Eye (tissue), 1 donor: ENCODE measurements at places on chromosomes 2 and 18.
A peak's percentile ranks its signal among the peaks of the same experiment; 100 is the strongest.

- no peak for DNase-seq
Measured at GRCh38 chr2:114024326-114024725, 134.4 kb downstream of the ACTR3 start.

DNA sequence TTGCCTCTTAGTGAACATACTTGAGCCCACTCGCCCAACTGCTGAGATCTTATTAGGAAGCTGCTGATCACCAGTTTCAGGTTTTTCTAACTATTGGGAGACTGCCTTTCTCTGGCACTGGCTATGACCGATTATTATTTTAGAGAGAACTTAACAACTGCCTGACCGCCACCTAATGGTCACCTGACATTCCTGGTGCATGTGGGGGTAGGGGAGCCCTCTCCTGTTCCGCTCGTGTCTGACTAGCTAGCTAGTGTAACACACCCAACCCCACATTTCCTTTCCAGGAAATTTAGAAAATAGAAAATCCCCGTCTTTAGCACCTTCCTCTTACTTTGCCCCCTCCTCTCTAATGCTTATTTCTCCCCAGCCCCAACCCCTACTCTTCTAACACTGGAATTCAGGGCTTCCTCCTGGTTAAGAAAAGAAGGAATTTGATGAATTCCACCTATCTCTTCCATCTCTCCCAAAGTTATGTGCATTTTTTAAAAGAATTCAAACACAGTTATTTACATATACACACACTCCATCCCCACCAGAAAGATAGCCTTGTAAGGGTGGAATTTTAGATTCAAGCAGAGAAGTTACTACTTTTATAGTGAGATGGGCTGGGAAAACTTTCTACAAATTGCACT, 19.4 kb upstream of the DNER start:
- no peak for DNase-seq

- no peak for DNase-seq
Measured at GRCh38 chr18:74577019-74577418, 20.7 kb upstream of the ZNF407 start.

DNA sequence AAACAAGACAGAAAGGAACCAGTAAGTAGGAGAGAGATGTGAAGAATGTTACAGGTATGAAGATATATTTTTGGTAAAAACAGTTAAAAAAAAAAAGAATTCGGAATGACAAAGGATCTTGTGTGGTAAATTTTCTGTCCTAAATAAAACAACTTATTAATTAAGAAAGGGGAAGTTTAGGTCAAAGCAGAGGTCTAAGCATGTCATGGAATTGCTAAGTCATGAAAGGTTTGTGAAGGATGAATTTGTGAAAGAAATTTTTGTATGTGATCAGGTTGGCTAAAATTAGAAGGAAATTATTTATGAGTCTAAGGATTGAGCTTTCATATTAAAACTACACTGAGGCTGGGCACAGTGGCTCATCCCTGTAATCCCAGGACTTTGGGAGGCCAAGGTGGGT, 11.1 kb upstream of the ALPG start:
- DNase-seq: no peak

- no peak for DNase-seq
Measured at GRCh38 chr18:50981381-50981780, 13.5 kb downstream of the ELAC1 start.

GRCh38 chr2:114610677-114611076, 168.2 kb downstream of the DPP10 start:
- no peak for DNase-seq

- DNase-seq: no peak
Measured at GRCh38 chr2:238003234-238004031, 36.6 kb downstream of the UBE2F start.

- DNase-seq: no peak
Measured at GRCh38 chr2:76256458-76257088, 545.9 kb upstream of the GCFC2 start.

DNA sequence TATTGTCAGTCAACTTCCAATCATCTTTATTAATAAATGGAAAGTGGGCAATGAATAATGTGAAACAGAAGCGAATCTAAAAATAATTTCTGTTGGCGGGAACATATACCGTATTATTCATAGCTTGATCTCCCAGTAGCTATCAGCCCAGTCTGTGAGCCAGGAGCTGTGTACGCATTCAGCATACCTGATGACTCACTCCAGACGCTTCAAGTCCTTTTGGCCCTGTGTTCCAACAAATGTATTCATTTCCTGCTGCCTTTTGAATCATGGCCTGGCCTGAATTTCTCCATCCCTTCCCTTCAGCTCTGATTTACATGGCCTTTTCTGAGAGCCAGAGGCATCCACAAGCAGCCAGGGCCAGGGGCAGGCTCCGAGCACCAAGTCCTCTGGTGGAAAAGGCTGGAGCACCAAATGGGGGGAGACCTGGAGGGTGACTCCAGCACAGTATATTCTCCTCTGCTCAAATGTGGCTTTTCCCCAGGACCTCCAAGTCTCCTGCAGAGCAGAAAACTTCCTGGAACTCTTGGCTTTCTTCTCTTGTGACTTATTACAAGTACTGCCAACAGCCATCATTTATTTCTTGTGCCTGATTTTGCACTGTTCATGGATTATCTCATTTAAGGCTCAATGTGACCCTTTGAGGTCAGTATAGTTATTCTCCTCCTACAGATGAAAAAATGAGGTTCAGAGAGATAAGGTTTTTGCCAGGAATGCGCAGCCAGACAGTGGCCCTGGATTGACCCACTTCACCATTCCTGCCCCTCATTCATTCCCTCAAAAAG, 108.7 kb downstream of the EN1 start:
- no peak for DNase-seq

DNA sequence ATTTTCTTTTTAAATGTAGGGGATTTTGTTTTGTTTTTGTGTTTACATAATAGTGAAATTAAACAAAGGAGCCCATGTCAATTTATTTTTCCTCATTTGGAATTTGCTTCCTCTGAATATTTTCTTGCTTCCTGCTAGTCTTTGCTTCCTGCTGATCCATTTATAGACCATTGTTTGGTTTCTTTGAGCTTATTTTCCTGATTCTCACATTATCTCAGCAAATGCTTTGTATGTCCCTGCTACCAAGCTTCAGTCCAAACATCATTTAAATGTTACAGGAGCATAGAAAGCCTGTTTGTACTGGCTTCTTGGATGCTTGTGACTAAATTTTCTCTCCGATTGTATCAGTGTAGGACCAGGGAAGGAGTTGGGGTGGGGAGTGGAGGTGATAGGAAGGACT, 127.3 kb upstream of the IL1R2 start:
- no peak for DNase-seq

DNA sequence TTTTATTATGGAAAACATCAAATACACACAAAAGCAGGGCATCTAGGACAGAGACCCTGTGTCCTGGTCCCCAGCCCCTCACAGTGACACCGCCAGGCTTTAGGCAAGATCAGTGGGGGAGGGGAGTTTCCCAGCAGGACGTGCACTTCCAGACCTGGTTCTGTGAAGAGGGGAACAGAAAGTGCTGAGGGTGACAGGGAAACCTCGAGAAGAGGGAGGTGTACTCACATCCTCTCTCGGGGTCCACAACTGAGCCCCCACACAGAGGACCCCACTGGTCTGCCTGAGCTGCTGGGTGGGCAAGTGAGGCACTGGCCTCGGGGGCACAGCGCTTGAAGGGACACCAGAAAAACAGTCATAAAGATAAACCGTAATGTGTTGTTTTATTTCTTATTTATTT, 4.4 kb upstream of the GPR35 start:
- no peak for DNase-seq

GRCh38 chr2:120683701-120684100, 52.0 kb upstream of the GLI2 start:
- no peak for DNase-seq

GRCh38 chr2:72138921-72139381, 8.7 kb downstream of the CYP26B1 start:
- no peak for DNase-seq

DNA sequence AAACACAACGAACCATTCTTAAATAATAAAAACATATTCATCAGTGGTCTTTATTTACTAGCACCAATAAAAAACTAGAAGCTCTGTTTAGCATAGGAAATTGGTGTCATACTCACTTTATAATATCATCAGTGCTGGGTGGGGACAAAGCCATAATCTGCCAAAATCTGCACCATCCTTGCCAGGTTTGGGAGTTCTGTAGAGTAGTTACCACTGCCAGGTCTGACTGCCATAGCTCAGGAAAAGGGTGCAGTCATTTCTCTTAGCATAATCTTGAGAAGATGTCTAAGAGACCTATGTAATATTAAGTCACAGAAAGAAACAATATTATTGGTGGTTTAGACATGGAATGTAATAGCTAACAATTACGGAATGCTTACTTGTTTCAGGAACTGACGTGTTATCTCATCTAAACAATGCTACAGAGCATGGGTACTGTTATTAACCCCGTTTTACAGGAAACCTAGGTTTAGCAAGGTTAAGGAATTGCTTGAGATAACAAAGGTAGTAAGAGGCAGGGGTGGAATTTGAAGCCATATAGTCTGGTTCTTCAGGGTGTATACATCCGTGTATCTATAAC, 1.6 kb upstream of the MARCHF7 start:
- DNase-seq: no peak

GRCh38 chr2:108633409-108633808, 85.9 kb upstream of the RANBP2 start:
- DNase-seq: no peak

DNA sequence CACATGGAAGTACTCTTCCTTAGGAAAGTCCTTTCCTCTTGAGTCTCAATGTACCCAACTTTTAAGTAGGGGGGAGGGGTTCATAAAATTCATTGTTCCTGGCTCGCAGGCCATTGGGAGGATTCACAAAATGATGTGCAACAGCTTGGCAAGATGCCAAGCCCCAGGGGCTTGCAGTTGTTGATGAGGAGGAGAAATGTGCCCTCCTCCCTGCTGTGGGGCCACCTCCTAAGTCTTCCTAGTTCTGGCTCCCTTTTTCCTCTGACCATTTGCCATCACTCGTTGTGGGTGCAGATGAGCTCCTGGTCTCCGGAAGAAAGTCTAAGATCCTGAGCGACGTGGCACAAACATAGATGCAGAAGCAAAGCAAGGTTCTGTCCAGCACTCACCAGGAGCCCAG, 435.4 kb downstream of the EIPR1 start:
- DNase-seq: peak; percentile 13

DNA sequence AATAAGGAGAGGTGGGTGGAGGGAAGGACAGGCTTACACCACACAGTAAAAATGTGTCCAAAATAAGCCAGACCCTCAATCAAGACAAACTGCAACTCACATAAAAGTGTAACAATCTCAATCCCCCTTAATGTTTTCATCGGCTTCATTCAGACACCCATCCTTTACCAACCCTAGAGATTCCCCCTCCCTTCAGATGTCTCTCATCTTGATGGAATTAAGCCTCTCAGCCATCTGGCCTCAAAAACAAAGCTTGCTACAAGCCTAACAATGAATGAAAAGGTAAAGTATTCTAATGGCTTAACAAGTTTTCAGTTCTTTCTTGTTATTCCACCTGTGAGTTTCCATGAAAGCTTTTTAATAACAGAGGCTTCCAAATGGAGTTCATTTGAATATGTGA, 5.2 kb downstream of the RTTN start:
- DNase-seq: no peak

DNA sequence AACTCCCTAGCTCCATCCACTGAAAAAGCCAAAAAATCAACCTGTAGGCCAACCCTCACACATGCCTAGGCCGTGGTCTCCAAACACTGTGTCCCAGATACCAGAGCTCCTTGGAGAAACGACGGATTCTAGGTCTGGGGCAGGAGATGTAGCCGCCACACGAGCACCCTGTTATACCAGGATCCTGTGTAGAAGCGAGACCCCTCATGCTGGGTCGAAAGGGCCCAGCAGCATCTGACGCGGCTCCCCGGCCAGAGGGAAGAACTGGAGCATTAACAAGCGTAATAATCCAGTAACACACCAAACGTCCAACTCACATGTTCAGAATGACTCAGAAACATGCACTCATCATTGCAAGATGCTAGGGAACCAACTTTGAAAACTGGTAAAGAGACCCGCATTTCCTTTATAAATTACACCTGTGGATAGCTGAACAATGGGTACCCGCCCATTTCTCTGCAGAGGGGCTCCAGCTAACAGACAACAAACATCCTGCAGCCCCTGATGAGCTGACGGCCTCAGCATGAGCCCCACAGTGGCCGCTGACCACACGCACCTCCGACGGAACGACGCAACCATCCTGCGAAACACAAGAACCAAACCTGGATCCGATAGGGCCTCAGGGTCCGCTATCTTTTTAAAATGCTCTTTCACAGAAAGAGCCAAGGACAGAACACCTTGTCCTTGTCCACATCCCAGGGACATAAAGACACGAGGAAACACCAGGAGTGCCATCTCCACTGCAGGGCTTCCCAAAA, 14.2 kb downstream of the SLC66A2 start:
- DNase-seq: no peak

DNA sequence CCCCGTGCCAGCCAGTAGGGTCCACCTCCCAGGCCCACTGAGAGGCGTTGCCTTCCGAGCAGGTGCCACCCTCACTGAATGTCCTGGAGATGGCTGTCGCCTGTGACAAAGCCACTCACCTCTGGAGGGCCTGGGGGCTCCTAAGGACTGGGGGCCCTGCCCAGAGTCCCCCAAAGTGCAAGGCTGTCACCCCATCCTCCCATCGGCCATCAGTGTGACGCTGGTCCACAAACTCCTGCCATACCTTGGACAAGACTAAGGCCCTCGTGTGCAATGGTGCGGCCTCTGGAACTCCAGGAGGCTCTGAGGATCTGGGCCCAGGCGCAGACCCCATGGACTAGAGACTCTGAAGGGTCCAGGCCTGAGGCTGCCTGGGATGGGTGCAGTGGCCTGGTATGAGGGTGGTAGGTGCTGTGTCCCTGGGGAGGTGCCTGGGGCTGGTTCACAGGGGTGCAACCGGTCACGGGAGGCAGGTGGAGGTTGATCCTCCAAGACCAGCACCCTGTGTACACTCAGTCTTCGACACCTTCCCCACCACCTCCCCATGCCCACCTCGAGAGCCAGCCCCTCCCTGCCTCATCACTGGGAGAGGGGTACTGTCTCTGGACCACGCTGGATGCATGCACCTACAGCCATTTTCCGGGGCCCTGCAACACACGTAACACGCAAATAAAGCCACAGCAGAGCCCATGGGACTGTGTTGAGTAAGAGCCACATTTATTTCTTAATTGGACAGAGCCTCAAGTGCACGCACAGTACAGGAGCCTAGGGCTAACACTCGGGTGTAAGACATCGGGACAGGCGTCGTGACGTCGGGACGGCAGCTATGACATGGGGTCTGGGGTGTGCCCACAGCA, 21.6 kb downstream of the AQP12A start:
- DNase-seq: no peak

- peak; percentile 77 for DNase-seq
Measured at GRCh38 chr18:54127759-54128378, 96.6 kb downstream of the MBD2 start.

GRCh38 chr2:236574000-236574399, 4.4 kb downstream of the ACKR3 start:
- DNase-seq: no peak
